Effector memory CD8-positive, alpha-beta T cell (primary cell): ENCODE measurements at places on chromosomes 6 and 20.
A peak's percentile ranks its signal among the peaks of the same experiment; 100 is the strongest.

GRCh38 chr6:106084989-106085691, 996 bp upstream of the PRDM1 start:
- H3K27ac ChIP-seq = peak overlapping the region; percentile 82
- H3K27me3 ChIP-seq = no peaks in the 10 kb centered on the region
- H3K4me1 ChIP-seq = peaks cover 58% of the 10 kb centered on the region
- peaks cover 6% of the 10 kb centered on the region for H3K36me3 ChIP-seq
- DNase-seq = no peak
- peak overlapping the region; percentile 98 for H3K4me3 ChIP-seq

- DNase-seq = no peak
- peak overlapping the region; percentile 99 for H3K4me3 ChIP-seq
- peaks cover 51% of the 10 kb centered on the region for H3K36me3 ChIP-seq
These were observed 902 bp downstream of the SAMHD1 start for GRCh38 chr20:36950414-36951197.

GRCh38 chr6:134819236-134819635, 130.7 kb downstream of the ALDH8A1 start:
- peaks cover 10% of the 10 kb centered on the region for H3K27me3 ChIP-seq
- no peak overlapping the region for H3K4me3 ChIP-seq
- no peak overlapping the region for H3K27ac ChIP-seq
- H3K36me3 ChIP-seq = no peaks in the 10 kb centered on the region

DNA sequence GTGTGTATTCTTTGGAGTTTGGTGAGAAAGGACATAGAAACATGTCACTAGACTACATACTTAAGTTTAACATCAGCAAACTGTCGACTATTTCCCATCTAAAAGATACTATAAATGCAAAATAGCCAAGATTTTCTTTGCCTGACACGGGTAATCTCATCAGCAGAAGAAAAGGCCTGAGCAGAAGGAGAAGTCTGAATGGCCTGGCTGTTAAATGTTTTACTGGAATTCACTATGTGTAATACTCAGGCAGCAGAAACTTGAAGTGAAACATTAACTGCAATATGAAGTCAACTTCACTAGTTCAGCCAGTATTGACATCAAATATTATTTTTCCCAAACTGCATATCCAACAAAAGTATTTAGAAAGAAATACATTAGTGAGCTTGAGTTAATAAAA, 6.4 kb upstream of the DSE start:
- H3K27me3 ChIP-seq = no peaks in the 10 kb centered on the region
- H3K27ac ChIP-seq = no peak overlapping the region
- no peak for DNase-seq
- no peak overlapping the region for H3K4me3 ChIP-seq

GRCh38 chr20:59987135-59987534, 28.9 kb downstream of the CDH26 start:
- no peaks in the 10 kb centered on the region for H3K27me3 ChIP-seq
- no peak for DNase-seq
- no peaks in the 10 kb centered on the region for H3K4me1 ChIP-seq
- no peak overlapping the region for H3K27ac ChIP-seq
- peaks cover 3% of the 10 kb centered on the region for H3K36me3 ChIP-seq

- H3K4me3 ChIP-seq = no peak overlapping the region
- no peak for DNase-seq
- no peak overlapping the region for H3K27ac ChIP-seq
- H3K36me3 ChIP-seq = no peaks in the 10 kb centered on the region
- H3K27me3 ChIP-seq = peaks cover 19% of the 10 kb centered on the region
These were observed 252.9 kb downstream of the TPBG start for GRCh38 chr6:82616386-82617028.

DNA sequence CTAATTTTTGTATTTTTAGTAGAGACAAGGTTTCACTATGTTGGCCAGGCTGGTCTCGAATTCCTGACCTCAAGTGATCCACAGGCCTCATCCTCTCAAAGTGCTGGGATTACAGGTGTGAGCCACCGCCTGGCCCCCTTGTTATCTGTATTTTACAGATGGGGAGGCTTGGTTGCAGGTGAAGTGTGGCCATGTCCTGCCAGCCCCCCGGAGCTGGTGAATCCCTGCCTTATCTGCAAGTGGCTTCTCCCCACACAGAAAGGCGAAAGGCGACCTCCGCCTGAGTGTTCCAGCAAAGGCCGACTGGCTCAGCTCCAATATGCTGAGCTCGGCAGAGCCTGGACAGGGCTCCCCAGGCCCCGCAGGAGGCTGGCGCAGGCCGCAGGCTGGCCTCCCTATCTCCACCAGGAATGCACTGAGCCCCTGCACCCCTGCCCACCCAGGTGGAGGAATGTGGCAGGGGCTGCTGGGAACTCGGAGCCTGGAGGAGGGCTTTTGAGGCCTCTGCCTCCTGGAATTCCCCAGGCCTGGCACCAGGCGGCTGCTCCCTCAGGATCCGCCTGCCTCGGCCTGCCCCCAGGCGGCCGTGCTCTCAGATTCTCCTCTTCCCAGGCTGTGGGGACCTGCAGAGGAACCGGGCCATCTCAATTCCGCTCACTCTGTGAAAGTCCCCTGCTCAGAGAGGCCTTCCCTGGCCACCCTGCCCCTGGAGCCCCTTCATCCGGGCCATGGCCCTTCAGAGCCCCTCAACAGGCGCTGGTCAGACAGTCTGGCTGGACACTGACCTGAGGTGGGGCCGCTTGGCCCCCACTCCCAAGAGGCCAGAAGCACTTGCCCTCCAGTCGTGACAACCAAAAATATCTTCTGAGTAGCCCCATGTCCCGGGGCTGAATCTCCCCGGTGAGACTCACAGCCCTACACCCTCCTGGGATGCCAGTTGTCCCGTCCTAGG, 9.3 kb upstream of the LAMA5 start:
- H3K27me3 ChIP-seq = peaks cover 7% of the 10 kb centered on the region
- H3K27ac ChIP-seq = no peak overlapping the region
- no peak for DNase-seq
- no peaks in the 10 kb centered on the region for H3K36me3 ChIP-seq
- H3K4me1 ChIP-seq = peaks cover 5% of the 10 kb centered on the region

- H3K27ac ChIP-seq = no peak overlapping the region
- H3K4me3 ChIP-seq = no peak overlapping the region
- H3K4me1 ChIP-seq = no peaks in the 10 kb centered on the region
These were observed 23.3 kb upstream of the STXBP5 start for GRCh38 chr6:147180926-147181325.

DNA sequence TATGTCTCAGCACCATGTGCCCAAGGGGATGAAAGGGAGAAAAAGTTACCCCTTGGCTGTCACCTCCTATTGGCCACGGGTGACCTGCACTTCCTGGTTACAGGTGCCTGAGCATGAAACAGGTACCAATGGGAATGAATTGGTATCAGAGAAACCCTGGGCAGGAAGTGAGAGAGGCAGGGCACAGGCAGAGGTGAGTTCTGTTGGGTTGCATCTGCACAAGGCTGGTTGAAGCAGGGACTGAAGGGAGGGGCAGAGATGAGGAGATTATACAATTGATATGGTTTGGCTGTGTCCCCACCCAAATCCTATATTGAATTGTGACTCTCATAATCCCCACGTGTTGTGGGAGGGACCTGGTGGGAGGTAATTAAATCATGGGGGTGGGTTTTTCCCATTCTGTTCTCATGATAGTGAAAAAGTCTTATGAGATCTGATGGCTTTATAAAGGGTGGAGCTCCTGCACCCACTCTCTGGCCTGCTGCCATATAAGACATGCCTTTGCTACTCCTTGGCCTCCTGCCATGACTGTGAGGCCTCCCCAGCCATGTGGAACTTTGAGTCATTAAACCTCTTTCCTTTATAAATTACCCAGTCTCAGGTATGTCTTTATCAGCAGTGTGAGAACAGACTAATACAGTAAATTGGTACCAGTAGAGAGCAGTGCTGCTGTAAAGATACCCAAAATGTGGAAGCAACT, 291.8 kb downstream of the LRFN2 start:
- peaks cover 53% of the 10 kb centered on the region for H3K27me3 ChIP-seq
- H3K27ac ChIP-seq = no peak overlapping the region
- no peaks in the 10 kb centered on the region for H3K36me3 ChIP-seq
- DNase-seq = no peak
- H3K4me1 ChIP-seq = no peaks in the 10 kb centered on the region
- no peak overlapping the region for H3K4me3 ChIP-seq

DNA sequence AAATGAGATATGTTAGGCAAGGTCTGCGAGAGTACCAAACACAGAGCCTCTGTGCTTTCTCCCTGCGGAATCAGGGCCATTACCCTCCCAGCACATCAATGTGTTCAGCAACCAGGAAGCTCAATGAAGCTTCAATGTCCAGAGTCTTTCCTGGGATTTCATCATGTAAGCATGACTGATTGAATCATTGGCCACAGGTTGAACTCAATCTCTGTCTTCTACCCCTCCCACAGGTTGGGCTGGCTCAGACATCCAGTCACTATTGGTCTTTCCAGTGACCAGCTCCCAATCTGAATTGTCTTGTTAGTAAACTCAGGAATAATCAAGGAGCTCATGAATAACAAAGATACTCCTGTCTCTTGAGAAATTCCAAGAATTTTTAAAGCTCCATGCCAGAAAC, 2.7 kb upstream of the DTD1 start:
- H3K27ac ChIP-seq = no peak overlapping the region
- DNase-seq = no peak
- H3K4me1 ChIP-seq = peaks cover 25% of the 10 kb centered on the region
- H3K36me3 ChIP-seq = peaks cover 4% of the 10 kb centered on the region

DNA sequence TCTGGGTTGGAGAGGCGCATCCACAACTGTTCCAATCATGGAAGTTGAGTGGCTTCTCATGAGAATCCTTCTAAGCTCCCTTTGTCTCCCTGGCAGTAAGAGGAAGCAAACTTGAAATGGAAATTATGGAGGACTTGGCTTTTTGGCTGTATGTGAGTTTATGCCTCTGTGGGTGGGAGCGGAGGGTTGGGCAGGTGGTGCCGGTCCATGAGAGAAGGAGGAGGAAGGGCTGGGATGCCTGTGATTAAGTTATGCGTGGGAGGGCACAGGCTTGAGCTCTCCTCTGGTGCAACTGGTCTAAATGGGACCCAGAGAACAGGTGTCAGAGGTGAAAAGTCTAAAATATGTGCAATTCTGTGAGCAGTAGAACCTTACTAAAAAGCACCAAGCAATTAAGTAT, 2.2 kb downstream of the PHACTR3 start:
- H3K27ac ChIP-seq = no peak overlapping the region
- H3K27me3 ChIP-seq = peaks cover 54% of the 10 kb centered on the region
- DNase-seq = no peak

DNA sequence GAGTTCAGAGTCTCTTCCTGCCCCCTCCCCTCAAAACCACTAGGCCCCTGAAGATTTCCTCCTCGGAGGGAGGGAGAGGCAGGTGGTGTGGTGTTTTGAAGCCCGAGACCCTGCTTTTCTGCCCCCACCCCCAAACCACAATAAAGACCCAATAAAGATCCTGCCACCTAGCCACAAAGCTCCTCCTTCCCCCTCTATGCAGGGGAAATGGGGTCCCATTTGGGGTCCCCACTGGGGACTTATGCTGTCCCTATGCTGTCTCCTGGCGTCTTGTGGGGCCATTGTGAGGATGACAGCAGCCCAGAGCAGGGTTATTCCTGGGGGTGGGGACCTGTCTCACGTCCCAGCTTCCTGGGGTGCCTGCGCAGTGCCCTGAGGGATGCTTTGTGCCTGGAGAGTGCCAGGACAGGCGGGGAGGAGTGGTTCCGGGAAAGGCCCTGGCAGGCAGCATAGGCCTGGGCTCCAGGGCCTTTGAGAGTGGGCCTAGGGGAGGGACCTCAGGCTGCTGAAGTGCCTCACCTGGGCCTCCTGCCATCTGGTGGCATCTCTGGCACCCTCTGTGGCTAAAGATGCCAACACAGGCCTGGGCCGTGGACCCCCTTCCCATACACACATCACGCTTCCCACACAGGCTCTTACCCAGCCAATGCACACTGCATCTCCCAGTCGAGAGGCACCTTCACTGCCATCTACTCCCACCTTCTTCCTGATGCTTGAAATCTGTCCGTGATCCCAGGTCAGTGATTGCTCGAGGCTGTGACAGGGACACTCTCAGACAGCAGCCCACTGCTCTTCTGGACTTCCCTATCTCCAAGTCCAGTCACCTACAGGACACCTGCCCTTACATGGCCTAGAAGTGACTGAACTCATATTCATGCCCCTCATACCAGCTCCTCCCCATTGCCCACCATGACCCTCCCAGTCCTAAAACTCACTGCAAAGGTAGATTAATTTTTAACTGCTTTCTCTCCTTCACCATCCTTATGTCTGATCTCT, 7.9 kb upstream of the ARMC12 start:
- peak overlapping the region; percentile 80 for H3K4me3 ChIP-seq
- peaks cover 58% of the 10 kb centered on the region for H3K4me1 ChIP-seq
- peak; percentile 27 for DNase-seq

- H3K36me3 ChIP-seq = peaks cover 11% of the 10 kb centered on the region
- H3K4me3 ChIP-seq = no peak overlapping the region
- peaks cover 15% of the 10 kb centered on the region for H3K4me1 ChIP-seq
- H3K27me3 ChIP-seq = peaks cover 75% of the 10 kb centered on the region
- DNase-seq = no peak
These were observed 155.2 kb upstream of the PRSS16 start for GRCh38 chr6:27092316-27092692.

DNA sequence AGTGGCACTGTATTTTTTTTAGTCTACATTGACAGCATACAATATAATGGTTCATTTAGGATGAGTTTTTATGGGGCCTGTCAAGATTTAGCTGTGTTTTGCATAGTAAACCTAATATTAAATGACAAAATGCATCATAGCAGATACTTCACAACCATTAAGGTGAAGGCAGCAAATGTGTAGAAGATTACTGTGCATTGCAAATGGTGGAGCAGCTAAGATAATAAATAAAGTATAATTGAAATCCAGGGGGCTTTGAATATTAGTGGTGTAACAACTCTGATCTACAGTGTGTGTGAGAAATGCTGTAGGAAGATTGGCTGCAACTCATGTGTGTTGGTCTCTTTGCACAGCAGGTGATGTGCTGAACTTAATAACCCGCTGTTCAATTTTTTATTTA, 801.9 kb upstream of the CITED2 start:
- no peaks in the 10 kb centered on the region for H3K36me3 ChIP-seq
- H3K27me3 ChIP-seq = no peaks in the 10 kb centered on the region
- DNase-seq = no peak
- H3K27ac ChIP-seq = no peak overlapping the region
- H3K4me3 ChIP-seq = no peak overlapping the region

GRCh38 chr6:18579869-18580268, 192.7 kb downstream of the RNF144B start:
- peaks cover 15% of the 10 kb centered on the region for H3K27me3 ChIP-seq
- DNase-seq = no peak
- no peaks in the 10 kb centered on the region for H3K36me3 ChIP-seq
- H3K4me1 ChIP-seq = no peaks in the 10 kb centered on the region
- H3K27ac ChIP-seq = no peak overlapping the region
